ENCODE measurements at places on chromosomes 5 and 9.

- peak; percentile 15 for DNase-seq
Measured at GRCh38 chr5:96687812-96688453, 25.8 kb downstream of the CAST start.

DNA sequence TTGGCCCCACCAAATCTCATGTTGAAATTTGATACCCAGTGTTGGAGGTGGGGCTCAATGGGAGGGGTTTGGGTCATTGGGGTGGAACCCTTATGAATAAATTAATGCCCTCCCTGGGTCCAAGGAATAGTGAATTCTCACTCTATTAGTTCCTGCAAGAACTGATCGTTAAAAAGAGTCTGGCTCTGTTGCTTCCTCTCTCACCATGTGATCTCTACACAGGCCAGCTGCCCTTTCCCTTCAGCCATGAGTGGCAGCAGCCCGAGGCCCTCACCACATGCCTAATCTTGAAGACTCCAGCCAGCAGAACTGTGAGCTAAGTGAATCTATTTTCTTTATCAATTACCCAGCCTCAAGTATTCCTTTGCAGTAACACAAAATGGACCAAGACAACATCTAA is 106.0 kb downstream of the CAAP1 start:
- no peak for DNase-seq

- no peak for DNase-seq
Measured at GRCh38 chr9:70835323-70835722, 286.1 kb downstream of the TRPM3 start.

DNA sequence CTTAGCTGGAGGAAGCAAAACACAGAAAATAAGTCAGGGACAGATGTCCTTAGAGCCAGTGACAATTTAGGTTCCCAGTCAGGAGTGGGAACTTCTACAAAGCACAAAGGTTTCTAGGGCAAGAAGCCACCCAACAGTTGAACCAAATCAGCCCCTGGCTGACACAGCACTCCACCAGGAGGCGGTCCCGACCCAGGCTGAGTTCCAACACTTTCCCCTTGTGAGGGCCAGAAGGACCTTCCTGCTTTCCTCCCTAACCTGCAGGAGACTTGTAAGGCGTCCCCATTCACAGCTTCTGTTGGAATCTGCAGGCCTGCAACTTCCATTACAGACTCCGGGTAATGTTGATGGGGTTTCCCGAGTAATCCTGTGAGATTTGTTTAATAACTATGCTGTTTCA is 416.4 kb upstream of the IRX1 start:
- no peak for DNase-seq

DNA sequence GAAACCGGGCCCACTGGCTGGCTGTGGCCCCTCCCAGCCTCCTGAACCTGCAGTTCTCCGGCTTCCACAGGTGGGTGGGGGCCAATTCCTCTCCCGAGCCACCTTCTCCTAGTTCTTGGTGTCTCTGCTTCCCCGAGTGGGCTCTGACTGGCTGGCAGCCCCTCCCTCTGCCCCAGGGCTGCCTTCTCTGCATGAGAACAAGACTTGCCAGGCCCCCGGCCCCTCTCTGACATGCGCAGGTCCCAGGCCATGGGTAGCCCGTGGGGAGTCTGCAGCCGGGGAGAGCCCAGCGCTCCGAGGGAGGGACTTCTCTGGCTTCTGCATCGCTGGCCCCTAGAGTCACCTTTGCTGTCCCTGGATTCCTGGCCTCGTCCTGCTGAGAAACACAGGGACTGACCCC is 421.7 kb downstream of the IRX2 start:
- no peak for DNase-seq

- peak; percentile 38 for DNase-seq
Measured at GRCh38 chr5:174935854-174936474, 211.6 kb downstream of the MSX2 start.
